ENCODE measurements at places on chromosomes 13 and 19.

GRCh38 chr13:47896546-47896945, 104.5 kb downstream of the SUCLA2 start:
- DNase-seq = no peak

- DNase-seq = no peak
Observed at GRCh38 chr13:65889368-65889767, 1340.8 kb downstream of the PCDH9 start.

DNA sequence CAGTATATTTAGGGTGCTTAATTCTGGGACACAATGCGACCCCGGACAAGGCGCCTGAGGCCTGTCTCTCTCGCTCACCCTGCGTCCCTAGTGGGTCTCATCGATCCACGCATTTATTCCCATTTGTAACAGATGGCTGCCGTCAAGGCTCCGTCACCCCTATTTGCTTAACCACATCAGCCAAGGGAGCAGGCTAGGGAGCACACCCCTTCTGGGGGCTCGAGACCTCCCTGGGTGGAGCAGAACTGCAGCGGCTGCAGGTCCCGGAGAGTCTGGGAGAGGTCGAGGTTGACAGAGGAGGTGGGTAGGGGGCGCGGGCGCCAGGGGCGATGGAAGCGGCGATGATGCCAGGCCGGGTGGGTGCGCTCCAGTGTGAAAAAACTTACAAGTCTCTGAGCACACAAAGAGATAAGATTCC, 507 bp downstream of the ALG5 start:
- peak; percentile 3 for DNase-seq

DNA sequence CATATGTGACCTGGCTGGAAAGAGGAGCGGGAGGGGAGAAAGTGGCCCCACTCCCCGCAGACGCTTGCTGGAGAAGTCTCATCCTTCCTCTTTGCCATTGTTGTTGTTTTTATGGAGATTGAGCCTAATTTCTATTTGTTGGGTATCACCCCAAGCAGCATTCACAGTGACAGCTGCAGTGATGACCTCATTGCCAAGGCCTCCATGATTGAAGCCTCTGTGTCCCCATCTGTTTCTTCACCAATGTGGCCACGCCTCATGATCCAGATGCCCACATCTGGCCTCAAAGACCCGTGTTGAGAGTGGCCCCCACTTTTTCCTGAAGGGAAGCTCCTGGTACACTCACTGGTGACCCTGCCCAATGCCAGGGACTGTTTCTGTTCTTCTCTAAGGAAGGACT, 154.2 kb downstream of the SLC7A1 start:
- DNase-seq = no peak

- DNase-seq = no peak
Observed at GRCh38 chr13:91767651-91768050, 369.2 kb downstream of the GPC5 start.

DNA sequence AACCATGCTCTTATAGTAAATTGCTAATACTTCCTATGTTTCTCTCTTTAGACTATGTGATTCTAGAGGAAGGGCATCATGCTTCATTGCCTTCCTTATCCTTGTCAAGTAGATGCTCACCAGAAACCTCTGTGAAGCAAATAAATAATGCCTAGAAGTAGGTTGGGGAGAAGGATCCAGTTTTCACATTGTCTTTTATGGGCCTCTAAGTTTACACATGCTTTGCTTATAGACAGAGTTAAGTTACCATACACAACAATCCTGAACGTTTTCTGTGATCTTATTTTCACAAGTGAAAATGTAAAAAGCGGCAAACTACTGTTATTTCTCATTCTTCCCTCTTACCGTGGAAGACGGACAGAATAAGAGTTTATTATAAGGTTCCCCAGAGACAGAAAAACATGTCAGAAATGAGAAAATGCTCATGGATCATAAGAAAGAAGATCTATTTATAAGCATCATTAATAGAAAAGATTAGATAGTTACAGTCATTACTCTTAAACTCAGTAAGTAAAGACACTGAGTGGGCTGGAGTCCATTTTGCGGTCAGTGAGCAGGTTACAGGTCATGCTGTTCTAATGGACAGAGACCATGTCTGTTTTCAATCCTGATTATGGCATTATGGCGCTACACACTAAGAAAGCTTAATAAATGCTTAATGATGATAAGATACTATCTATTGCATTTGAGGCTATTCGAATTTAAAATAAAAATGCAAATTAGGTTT, 723.9 kb downstream of the PCDH9 start:
- no peak for DNase-seq

DNA sequence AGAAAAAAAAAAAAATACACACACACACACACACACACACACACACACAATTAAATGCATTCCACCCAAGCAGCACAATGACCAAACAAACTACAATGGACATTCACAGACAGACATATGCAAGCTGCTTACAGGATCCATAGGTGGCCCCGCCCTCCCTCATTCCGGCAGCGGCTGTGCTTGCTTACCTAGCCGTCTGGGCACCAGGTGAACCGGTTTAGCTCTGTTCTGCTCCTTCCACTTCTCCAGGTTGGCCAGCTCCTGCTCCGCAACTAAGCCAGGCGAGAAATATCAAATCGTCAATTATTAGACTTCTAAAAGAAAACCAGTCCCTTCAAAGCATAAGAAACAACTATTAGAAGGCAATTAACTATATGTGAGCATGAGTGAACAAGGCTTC, 23.1 kb downstream of the EPSTI1 start:
- no peak for DNase-seq

DNA sequence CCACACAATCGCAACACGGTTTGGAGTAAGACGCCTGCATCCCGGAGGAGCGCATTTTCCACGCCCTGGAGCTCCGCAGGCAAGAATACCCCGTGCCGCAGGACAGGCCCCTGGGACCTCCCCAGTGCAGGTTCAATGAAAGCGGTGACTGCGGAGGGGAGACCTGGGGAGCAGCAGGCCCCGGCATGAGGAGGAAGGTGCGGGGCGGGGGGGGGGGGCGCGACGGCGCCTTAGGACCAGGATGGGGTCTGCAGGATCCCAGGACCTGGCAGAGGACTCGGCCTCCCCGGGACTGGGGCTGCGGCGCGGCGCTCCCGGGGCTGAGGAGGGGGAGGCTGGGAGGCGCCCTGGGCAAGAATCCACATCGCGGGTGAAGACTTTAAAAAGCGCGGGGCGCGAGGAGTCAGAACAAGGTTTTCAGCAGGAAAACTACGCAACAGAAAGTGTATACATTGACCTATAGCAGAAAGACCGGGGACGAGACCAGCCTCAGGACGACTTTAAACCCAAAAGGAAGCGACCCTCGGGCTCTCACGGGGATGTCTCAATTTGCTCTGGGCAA, 432 bp downstream of the ZNF611 start:
- peak; percentile 20 for DNase-seq

- DNase-seq = no peak
Observed at GRCh38 chr19:13300421-13301030, 150.3 kb downstream of the IER2 start.

GRCh38 chr19:55440411-55441105, 2.5 kb downstream of the SHISA7 start:
- no peak for DNase-seq

GRCh38 chr13:60172111-60172510, 8.4 kb upstream of the DIAPH3 start:
- DNase-seq = no peak

GRCh38 chr19:32252333-32252669, 93.1 kb upstream of the ZNF507 start:
- no peak for DNase-seq

DNA sequence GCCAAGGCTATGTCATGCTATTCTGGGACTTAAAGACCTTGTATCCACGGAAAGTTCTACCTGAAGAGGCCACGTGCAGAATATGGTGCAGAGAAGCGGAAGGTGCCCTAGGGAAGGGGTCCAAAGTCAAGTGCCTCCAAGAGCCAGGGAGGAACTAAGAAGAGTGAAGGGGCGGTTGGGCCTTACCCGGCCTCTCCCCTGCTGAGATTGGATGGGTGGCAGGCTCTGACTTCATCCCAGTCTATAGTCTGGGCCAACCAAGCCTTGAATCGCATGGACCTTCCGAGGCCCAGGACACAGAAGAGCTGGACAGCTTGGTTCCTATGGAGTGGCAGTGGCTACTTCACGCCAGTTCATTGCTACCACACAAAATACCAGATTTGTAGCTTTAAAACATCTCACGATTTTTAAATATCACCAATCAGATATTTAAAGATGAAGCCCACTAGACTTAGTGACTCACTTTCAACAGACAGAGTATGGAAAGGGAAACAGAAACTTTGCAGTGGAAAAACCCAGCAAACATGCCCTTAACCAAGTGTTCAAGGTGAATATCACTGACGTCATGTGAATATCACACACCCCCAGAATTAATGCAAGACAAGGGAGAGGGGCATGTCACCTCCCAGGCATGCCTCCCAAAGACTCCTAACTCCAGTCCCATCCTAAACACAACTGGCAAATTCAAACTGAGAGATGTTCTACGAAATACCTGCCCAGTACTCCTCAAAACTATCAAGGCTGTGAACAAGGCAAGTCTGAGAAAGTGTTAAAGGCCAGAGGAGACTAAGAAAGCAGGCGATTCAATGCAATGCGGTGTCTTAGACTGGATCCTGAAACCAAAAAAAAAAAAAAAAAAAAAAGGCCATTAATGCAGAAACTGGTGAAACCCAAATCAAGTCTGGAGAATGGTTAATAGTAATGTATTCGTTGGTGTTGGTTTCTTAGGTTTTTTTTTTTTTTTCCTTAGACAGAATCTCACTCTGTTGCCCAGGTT, 10.2 kb downstream of the C19orf12 start:
- DNase-seq = no peak

- DNase-seq = peak; percentile 51
Observed at GRCh38 chr19:37763488-37763887, 15.9 kb downstream of the ZNF573 start.

DNA sequence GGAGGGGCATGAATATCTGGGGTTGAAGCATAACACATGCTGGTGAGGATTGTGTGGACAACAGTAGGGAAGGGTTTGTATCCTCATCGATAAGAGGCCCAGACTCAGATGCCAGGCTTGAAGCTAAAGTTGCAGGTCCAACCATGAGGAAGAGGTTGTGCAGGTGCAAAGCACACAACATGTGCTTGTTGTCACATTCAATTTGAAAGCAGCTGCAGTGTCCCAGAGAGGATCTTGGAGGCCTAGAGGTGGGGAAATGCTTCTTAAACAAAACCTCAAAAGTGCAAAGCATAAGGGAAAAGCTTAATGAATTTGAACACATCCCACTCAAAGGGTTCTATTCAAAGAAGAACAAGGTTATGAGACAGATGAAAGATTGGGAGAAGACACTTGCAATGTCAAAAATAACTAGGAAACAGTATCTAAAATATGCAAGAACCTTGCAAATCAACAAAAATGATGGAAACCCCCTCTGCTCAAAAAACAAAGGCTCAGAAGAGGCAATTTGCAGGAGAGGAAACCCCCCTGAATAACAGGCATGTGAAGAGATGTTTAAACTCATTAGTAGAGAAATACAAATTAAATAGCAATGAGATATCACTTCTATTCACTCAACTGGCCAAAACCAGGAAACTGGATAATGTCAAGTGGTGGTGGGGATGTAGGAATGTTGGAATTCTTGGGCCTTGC, 187.1 kb downstream of the KATNAL1 start:
- DNase-seq = no peak

GRCh38 chr19:42115219-42115618, 17.0 kb downstream of the POU2F2 start:
- DNase-seq = no peak

- no peak for DNase-seq
Observed at GRCh38 chr19:33481863-33482262, 39.7 kb downstream of the PEPD start.

GRCh38 chr19:42108527-42109389, 23.5 kb downstream of the POU2F2 start:
- peak; percentile 81 for DNase-seq

- DNase-seq = no peak
Observed at GRCh38 chr13:43776501-43777079, 10.2 kb downstream of the ENOX1 start.

- DNase-seq = no peak
Observed at GRCh38 chr13:41455725-41456419, 1.5 kb upstream of the RGCC start.

All from RWPE1 (cell line).